Purkinje cell (primary cell): ENCODE measurements at places on chromosomes 13 and 19. TPM values are rescaled to one million over a fixed set of nuclear protein-coding genes. Genes with fewer than 3 reads are reported as not detected.

The KCTD12 gene
- polyA plus RNA-seq: 377 and 553 TPM in 2 replicates

The U2AF1L4 gene
- polyA plus RNA-seq: 69.6 and 75.0 TPM in 2 replicates

The MAB21L1 gene
- polyA plus RNA-seq: 0.88 TPM in 1 of 2 replicates, not detected in the other

The MYH14 gene
- polyA plus RNA-seq: 2.1 and 6.2 TPM in 2 replicates

The PDX1 gene
- polyA plus RNA-seq: not detected in 2 replicates

The SERP2 gene
- 114 and 119 TPM in 2 replicates for polyA plus RNA-seq

The ANGPTL4 gene
- polyA plus RNA-seq: 1.8 TPM in 1 of 2 replicates, not detected in the other

The TMEM145 gene
- 7.7 and 7.8 TPM in 2 replicates for polyA plus RNA-seq

The SERTAD1 gene
- polyA plus RNA-seq: 0.52 and 2.1 TPM in 2 replicates

The KRTDAP gene
- polyA plus RNA-seq: 0.58 and 1.7 TPM in 2 replicates

The MBD3L2 gene
- polyA plus RNA-seq: not detected in 2 replicates

The ZNF625 gene
- polyA plus RNA-seq: 4.5 and 9.4 TPM in 2 replicates

The CERS1 gene
- 11.0 and 19.4 TPM in 2 replicates for polyA plus RNA-seq

The CEACAM5 gene
- not detected in 2 replicates for polyA plus RNA-seq

The C19orf38 gene
- not detected in 2 replicates for polyA plus RNA-seq

The CFAP97D2 gene
- not detected in 2 replicates for polyA plus RNA-seq

The GSX1 gene
- polyA plus RNA-seq: not detected in 2 replicates

The SRRM5 gene
- not detected in 2 replicates for polyA plus RNA-seq

The ANKRD27 gene
- 4.8 and 7.5 TPM in 2 replicates for polyA plus RNA-seq

The COX7A1 gene
- 639 and 665 TPM in 2 replicates for polyA plus RNA-seq

The ZNF814 gene
- 44.4 and 50.3 TPM in 2 replicates for polyA plus RNA-seq

The SHANK1 gene
- 0.11 TPM in 2 replicates for polyA plus RNA-seq

The PBX4 gene
- not detected in 2 replicates for polyA plus RNA-seq

The MISP3 gene
- polyA plus RNA-seq: 3.4 and 6.2 TPM in 2 replicates

The PRSS57 gene
- not detected in 2 replicates for polyA plus RNA-seq

The TNFSF9 gene
- polyA plus RNA-seq: 0.14 and 1.9 TPM in 2 replicates

The CDK8 gene
- 12.0 and 25.5 TPM in 2 replicates for polyA plus RNA-seq

The PNMA8A gene
- polyA plus RNA-seq: 60.9 and 72.2 TPM in 2 replicates

The RDH8 gene
- polyA plus RNA-seq: not detected in 2 replicates

The ANKLE1 gene
- polyA plus RNA-seq: 0.28 TPM in 1 of 2 replicates, not detected in the other

The VSIG10L gene
- 0.27 and 0.81 TPM in 2 replicates for polyA plus RNA-seq

The XPO4 gene
- 8.9 and 11.1 TPM in 2 replicates for polyA plus RNA-seq

The RXFP2 gene
- polyA plus RNA-seq: not detected in 2 replicates

The CAPN12 gene
- polyA plus RNA-seq: 1.8 and 4.4 TPM in 2 replicates

The SIGLEC8 gene
- polyA plus RNA-seq: not detected in 2 replicates

The MAP1S gene
- 13.4 and 20.0 TPM in 2 replicates for polyA plus RNA-seq

The MYO9B gene
- 0.85 and 4.5 TPM in 2 replicates for polyA plus RNA-seq

The CLEC17A gene
- polyA plus RNA-seq: not detected in 2 replicates

The ZNF628 gene
- polyA plus RNA-seq: not detected in 2 replicates

The LRRC4B gene
- 0.42 and 0.80 TPM in 2 replicates for polyA plus RNA-seq

The RNF225 gene
- not detected in 2 replicates for polyA plus RNA-seq

The KASH5 gene
- polyA plus RNA-seq: not detected in 2 replicates

The FUT1 gene
- 0.06 TPM in 1 of 2 replicates, not detected in the other for polyA plus RNA-seq

The NLRP7 gene
- polyA plus RNA-seq: not detected in 2 replicates

The FXYD3 gene
- polyA plus RNA-seq: 0.67 and 3.5 TPM in 2 replicates

The FGF22 gene
- 0.26 TPM in 1 of 2 replicates, not detected in the other for polyA plus RNA-seq

The ADGRL1 gene
- polyA plus RNA-seq: 1.1 and 2.4 TPM in 2 replicates

The ACP7 gene
- not detected in 2 replicates for polyA plus RNA-seq

The ZNF816 gene
- polyA plus RNA-seq: 1.2 and 7.5 TPM in 2 replicates
